GM12891 (cell line): ENCODE measurements at places on chromosomes 1 and 21.

DNA sequence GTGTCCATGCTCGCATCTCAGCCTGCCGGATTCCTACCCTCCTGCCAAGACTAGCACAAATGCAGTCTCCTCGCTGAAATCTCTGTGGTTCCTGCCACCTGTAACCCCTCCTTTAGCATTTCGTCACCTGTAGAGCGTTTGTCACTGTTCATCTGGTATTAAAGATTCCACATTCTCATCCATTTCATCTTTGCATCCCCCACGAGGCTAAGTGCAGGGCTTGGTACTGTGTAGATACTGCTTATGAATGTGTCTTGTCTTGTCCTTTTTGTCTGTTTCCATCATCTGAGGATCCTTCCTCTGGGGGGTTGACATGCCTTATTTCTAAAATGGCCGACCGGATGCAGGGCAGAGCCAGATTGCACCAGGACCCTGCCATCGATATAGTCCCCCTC is 53.7 kb upstream of the DNAJC6 start:
- no peak for DNase-seq

DNA sequence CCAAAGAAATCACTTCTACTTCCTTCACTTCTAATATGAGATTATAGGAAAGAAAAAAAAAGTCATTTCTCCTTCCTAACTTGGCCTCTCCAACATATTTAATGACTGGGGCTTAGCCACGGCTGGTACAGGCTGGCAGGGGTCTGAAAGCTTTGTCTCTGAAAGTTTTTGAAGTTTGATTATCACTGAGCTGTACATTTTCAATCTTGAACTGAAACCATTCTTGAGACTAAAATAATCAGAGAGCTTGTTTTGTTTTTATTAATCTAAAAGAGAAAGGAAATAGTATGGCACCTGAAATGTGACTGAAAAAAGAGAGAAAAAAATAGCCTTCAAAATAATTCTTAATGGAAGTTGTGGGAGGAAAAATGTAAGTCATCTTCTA is 3.8 kb upstream of the KRTAP19-8 start:
- DNase-seq: no peak

- peak; percentile 38 for DNase-seq
These were observed 5.9 kb downstream of the RFX5 start for GRCh38 chr1:151340870-151341754.

- no peak for DNase-seq
These were observed 10.7 kb downstream of the RPF1 start for GRCh38 chr1:84489766-84490165.

DNA sequence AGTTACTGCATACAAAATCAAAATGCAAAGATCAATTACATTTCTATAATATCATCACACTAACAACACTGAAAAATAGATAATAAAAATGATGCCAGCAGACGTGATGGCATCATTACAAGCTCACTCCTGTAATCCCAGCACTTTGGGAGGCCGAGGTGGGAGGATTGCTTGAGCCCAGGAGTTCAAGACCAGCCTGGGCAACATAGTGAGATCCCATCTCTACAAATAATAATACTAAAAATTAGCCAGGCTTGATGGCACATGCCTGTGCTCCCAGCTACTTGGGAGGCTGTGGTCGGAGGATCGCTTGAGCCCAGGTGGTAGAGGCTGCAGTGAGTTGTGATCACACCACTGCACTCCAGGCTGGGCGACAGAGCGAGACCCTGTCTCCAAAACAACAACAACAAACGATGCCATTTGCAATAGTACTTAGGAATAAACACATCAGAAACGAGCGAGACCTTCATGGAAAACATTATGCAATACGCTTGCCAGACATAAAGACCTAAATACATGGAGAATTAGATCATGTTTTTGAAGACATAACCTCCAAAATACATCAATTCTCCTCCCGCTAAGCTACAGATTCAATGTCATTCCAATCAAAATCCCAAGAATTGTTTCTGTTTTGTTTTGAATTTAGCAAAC is 86.6 kb upstream of the ERRFI1 start:
- no peak for DNase-seq

DNA sequence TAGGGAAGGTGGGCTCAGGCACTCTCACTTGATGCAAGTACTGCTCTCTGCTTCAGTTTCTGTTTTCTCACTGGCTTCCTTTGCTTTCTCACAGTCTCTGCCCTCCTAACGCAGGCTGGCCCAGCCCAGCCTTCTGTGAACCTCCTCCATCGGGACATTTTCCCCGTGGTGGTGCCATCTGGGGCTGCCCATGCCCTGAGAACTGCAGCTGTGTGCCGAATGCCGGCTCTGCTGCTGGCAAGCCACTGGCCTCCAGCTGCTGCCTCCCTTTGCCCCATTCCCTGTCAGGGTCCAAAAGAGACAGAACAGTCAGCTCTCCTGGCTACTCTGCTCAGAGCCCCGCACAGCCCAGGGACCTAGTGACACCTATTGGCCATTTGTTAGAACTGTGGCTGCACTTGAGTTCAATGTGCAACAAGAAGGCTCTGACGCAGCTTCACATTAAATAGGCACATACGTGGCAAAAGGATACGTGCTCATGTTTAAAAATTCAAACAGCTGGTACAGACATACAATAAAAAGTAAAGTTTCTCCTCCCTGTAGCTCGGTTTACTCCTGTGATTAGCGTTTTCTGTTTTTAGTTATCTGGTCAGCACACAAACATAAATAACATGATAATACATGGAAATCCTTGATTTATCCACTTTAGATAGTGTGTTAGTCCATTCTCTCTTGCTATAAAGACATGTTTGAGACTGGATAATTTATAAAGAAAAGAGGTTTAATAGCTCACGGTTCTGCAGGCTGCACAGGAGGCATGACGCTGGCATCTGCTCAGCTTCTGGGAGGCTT is 46.6 kb downstream of the FCRL5 start:
- no peak for DNase-seq

GRCh38 chr1:39335216-39335615 is 130.7 kb downstream of the MACF1 start:
- no peak for DNase-seq

DNA sequence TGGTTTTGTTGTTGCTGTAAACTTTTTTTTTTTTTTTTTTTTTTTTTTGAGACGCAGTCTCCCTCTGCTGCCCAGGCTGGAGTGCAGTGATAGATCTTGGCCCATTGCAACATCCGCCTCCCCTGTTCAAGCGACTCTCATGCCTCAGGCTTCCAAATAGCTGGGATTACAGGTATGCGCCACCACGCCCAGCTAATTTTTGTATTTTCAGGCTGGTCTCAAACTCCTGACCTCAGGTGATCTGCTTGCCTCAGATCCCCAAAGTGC is 78.9 kb upstream of the SLC45A1 start:
- no peak for DNase-seq

- DNase-seq: no peak
These were observed 120.6 kb downstream of the LYPLAL1 start for GRCh38 chr1:219294251-219294650.

DNA sequence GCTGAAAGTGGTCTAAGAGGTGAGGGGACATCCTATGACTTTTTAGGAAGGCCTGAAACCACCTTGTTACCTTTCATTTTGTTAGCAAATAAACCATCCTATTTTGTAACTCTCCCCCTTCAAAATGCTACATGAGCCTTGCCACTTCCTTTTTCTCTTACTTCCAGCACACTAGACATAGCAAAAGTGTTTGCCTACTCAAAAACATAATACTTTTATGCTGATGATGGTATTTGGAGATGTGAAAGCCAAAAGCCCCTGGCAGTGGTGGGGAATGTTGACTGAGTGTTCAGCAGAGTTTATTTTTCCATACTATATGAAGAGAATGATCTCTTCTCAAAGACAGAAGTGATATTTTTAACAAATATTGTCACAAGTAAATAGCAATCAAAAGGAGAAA is 134.2 kb downstream of the EDEM3 start:
- DNase-seq: no peak
